ENCODE measurements at places on chromosomes 1 and 21.

DNA sequence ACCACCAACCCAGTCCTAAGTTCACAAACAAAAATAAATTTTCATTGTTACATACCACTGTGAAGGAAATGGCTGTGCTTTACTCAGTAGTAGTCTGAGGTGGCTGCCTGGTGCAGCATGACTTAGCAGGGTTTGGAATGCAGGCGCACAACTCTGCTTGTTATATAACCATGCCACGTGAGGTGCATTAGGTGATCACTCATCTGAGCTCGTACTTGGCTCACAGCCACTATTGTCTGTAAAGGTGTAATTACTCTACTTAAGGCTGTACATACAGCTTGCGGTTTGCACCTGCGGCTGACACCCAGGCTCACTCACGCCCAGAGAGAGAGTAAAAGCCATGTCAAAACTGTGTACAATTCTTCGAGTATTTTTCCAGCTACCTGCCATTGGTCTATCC lies 599.4 kb downstream of the LTN1 start:
- no peak for DNase-seq

GRCh38 chr1:204254031-204254661 lies 40.4 kb upstream of the GOLT1A start:
- no peak for DNase-seq

DNA sequence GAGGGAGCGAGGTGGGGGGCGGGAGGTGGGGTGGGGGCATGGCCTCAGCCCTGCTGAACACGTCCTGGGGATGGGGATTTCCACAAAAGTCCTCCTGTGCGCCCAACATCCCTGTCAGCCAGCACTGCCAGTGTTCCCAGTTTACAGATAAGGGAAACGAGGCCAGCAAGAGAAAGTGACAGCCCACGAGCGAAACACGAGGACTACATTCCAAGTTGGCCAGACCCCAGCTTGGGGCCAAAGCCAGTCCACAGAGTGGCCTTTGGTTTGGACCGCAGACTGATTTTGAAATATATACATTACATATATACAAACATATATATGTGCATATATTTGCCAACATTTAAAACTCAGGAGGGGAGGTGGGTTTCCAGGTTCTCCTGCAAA lies 5.0 kb downstream of the FBXO2 start:
- DNase-seq = no peak

DNA sequence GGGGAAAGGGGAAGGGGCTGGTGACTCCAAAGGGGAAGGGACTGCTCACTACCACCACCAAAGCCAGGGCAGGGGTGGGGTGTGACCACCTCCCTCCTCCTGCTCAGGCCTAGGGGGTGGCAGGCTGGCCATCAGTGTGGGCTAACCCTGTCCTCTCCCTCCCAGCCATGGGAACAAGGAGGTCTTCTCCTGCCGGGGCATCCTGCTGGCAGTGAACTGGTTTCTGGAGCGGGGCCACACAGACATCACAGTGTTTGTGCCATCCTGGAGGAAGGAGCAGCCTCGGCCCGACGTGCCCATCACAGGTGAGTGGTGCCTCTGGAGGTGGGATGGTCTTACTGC lies 5.7 kb downstream of the ZC3H12A start:
- no peak for DNase-seq
